ENCODE measurements at places on chromosomes 1 and 21.

DNA sequence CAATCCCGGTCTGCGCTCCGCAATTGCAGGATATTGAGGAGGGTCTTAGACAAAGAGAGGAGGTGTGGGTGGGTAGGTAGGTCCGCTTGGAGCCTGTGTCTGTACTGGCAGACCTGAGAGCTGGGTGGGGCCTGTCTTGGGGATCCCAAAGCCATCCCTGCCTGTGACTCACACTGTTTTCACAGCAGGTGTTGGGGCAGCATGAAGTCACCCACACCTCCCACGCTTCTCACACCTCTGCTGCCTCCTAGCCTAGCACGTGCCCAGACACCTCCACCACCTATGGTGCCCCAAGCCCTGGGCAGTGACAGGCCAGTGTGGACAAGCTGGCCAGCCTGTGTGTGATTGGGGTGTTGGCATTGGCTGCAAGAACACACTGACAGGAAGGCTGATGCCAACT lies 65.7 kb upstream of the ECE1 start:
- no peak for DNase-seq

GRCh38 chr1:156291226-156292061 lies 4.0 kb downstream of the GLMP start:
- peak; percentile 25 for DNase-seq

- DNase-seq, result no peak
Observed at GRCh38 chr1:44672961-44673674, 1.2 kb downstream of the TMEM53 start.

GRCh38 chr1:172469717-172470116 lies 25.8 kb upstream of the PIGC start:
- no peak for DNase-seq

- DNase-seq, result no peak
Observed at GRCh38 chr1:44905276-44905675, 62.2 kb upstream of the PTCH2 start.

- DNase-seq, result no peak
Observed at GRCh38 chr21:33712022-33712803, 69.9 kb downstream of the ITSN1 start.

DNA sequence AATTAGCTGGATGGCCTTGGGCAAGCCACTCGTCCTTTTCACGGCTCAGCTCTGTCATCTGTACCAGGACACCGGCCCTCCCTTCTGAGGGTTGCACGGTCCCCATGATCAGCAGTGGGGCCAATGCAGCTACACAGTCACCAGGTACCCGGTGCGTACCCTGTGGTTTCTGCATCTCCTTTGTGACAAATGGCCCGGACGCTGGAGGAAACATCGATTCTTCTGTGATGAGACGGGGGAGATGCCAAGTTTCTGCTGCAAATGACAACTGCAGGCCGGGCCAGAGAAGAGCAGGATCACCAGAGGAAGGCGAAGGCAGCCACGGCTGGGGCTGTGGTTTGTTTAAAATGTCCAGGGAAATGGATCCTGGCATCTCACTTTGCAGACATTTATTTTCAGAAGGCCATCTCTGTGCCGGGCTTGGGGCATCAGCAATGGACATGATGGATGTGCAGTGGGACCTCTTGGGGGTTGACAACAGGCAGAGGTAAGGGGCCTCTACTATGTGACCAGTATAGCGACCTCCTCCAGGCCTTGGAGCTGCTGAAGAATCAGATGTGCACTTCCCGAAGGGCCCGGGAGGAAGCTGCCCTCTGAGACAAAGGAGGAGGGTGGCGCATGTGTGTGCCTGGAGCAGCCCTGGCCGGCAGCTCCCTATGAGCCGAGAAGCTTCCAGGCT lies 221.9 kb upstream of the C1orf174 start:
- DNase-seq, result no peak

DNA sequence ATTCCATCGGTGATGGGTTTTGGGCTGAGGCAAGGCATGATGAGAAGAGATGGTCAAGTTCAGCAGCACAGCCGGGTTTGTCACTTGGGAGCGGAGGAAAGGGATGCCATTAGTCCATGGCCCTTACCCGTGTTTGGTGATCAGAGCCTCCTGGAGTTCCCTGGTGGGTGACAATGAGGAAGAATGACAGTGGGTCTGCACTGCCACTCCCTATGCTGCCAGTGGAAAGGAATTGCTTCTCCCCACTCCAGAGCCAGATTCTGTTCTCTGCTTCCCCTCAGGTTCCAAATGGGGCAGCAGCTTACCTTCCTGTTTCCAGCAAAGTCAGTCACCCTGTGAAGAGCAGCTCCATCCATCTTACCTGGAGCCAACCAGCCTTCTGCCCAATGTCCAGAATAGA lies 393.1 kb downstream of the PTPRU start:
- no peak for DNase-seq

DNA sequence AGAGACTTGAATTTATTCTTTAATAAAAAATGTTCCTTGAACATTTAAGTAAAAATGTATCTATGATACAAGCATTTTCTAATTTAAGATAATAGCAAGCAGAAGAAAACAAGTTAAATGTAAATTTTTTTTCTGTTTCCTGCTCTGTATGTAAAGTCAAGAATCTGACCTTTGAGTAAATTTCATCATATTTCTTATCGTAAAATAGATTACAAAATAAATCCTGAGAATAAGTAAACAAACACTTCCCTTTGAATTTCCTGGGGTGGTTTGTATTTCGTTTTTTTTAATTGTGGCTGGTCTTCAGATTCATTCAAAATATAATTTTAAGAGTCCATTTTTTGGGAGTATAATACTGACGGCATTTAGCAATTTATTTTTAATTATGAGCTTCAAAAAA lies 77.6 kb downstream of the POU2F1 start:
- no peak for DNase-seq

- no peak for DNase-seq
Observed at GRCh38 chr1:8437347-8437746, 119.4 kb downstream of the SLC45A1 start.

DNA sequence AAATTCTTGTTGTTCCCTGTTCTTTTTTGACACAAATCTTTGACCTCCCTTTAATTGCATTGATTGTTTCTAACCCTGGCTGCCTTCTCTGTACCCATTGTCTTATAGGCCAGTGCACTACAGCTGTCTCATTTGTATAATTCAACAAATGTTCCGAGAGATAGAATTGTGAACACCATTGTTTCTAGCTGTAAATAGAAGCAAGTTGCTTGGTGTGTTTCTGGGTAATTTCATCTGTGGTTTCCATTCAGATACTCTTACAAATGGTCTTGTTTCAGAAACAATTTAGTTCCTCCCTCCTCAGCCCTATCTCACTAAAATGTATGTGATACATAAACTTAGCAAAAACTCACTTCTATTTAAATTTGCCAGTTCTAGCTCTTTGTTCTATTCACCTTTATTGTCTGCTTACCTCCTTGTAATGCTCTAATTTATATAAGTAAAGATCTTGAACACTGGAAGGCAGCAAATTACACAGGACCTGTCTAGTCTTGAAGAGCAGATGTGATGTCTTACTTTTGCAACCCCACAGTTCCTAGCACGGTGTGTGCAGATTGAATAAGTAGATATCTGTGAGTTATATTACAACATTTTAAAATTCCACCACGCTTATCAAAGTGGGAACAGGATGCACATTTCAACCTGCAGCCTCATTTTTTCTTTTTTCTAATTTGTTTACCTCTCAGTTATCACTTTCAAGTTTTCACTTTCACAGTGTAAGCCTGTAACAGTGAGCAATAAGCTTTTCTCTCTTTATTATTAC lies 515.6 kb upstream of the ZP4 start:
- DNase-seq, result no peak

DNA sequence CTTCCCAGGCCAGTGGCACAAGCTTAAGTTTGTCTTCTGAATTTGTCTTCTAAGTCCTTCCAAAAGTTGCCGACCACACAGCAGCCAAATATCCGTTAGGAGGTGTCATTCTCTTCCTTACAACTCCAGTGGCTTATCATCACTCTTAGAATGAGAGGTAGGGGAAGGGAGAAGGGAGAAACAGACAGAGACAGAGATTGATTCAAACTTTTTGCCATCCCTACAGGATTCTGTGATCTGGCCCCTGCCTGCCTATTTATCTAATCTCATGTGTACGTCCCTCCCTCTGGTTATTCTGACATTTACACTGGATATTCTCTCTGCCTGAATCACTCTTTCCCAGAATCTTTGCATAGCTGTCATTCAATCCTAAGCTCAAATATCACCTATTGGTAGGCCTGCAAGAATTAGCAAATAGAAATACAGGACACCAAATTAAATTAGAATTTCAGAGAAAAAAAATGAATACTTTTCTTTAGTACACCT lies 488 bp upstream of the GNL2 start:
- no peak for DNase-seq

GRCh38 chr1:15128520-15129313 lies 24.8 kb upstream of the TMEM51 start:
- DNase-seq, result peak; percentile 12

- no peak for DNase-seq
Observed at GRCh38 chr21:42747746-42748351, 94.4 kb downstream of the PDE9A start.

GRCh38 chr1:227156520-227156919 lies 161.8 kb downstream of the CDC42BPA start:
- no peak for DNase-seq

GRCh38 chr1:115337633-115338456 lies at the start of gene NGF:
NGF (minus strand) TSS chr1:115338249; CDS start chr1:115286795, 51,454 bp downstream.
- peak; percentile 43 for DNase-seq

DNA sequence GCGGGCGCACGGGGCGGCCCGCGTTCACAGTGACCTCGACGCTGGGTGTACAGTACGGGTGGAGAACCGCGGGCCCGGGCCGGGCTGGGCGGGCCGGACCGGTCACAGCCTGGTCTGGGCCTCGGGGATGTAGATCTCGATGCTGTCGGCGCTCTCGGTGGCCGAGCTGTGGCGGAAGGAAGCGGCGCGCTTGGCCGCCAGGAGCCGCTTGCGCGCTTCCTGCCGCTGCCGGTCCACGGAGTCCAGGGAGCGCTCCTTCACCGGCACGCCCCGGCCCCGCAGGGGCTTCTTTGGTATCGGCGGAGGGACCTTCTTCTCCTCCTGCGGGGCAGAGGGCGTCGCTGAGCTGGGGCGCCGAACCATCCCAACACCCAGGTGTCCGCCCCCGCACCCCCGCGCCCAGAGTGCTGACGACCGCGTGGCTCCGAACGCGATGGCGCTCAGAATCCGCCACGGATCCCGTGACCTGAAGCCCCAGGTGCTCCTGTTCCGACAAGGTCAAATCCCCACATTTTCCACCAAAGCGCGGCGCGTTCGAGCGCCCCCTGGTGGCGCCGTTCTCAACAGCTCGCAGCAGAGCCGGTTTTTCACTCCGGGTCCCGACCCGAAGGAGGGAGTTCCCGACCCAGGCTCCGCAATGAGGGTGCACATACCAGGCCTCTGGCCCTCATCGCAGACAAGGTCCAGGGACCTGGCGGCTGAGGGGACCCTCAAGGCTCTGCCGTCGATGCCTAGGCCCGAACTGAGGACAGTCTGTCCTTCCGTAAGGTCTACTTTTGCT lies 6.6 kb upstream of the SMIM12 start:
- DNase-seq, result peak; percentile 20

DNA sequence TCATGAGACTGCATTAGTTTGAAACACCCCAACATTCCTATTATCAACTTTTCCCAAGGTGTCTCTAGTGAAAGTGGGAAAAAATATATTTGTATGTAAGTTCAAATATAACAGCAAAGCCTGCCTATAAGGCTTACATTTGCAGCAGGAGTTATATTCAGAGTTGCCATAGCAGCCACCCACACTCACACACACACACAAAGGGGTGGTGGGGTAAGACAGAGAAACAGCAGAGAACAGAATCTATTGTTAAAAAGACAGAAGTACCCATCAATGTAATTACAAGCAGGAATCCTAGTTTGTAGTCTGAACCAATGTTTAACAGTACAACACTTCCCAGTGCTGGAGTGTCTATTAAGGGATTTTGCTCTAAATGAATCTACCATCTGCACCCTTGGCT lies 55.0 kb downstream of the PLPPR5 start:
- no peak for DNase-seq

DNA sequence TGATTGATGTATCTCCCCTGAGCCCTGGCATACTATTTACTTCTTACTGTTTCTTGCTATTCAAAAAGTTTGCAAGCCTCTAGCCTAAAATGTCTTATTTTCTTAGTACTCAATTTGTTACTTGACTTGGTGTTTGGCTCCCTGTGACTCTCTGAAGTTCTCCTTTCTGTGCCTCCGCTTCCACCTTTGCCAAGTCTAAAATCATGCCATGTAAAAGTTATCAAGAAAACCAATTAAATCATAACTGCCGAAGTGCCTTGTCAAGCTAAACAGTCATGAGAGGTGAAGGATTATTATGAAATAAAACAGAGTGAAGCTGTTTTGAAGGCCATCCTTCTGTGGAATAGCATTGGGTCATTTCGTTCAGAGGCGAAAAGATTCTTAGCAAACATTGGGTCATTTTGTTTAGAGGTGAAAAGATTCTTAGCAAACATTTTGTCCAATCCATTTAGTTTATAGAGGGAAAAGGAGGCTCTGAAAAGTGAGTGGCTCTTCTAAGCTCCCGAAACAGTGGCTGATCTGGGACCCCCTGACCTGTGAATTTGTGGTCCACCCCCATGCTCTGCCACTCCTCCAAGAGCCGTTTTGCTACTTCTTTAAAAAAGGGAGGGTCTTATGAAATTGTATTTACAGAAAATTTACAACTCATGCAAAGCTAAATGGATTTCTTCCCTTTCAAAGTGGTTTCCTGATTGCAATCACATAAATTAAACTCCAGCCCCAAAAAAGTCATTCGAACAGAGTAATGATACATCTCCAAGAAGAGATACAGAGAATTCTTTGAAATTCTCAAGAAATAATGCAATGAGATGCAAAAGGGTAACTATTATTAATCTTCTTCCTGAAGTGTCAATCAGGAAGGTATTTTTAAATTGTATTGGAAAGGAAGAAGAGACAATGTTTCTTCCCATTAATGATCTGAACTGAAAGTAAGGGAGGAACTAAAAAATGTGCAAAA lies 141.4 kb downstream of the RUNX1 start:
- DNase-seq, result no peak

DNA sequence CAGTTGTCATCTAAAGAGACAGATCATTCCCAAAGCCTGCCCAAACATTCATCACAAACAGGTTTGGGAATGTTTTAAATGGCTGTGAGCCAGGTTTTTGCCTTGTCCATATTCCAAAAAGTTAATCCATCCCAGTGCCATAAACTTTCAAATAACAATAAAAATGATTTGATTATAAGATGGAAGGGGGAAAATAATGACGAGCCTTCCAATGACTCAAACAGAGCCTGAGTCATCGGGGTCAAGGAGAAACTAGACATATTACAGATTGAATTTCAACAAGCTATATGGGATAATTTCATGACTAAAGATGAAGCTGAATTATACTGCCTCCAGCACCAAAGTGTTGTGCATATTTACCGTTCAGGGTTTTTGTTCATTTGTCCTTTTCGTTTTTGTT lies 195.8 kb upstream of the PKN2 start:
- DNase-seq, result no peak

- no peak for DNase-seq
Observed at GRCh38 chr1:150627826-150628410, 1.5 kb downstream of the ENSA start.
